ENCODE measurements at places on chromosomes 1 and 21.

DNA sequence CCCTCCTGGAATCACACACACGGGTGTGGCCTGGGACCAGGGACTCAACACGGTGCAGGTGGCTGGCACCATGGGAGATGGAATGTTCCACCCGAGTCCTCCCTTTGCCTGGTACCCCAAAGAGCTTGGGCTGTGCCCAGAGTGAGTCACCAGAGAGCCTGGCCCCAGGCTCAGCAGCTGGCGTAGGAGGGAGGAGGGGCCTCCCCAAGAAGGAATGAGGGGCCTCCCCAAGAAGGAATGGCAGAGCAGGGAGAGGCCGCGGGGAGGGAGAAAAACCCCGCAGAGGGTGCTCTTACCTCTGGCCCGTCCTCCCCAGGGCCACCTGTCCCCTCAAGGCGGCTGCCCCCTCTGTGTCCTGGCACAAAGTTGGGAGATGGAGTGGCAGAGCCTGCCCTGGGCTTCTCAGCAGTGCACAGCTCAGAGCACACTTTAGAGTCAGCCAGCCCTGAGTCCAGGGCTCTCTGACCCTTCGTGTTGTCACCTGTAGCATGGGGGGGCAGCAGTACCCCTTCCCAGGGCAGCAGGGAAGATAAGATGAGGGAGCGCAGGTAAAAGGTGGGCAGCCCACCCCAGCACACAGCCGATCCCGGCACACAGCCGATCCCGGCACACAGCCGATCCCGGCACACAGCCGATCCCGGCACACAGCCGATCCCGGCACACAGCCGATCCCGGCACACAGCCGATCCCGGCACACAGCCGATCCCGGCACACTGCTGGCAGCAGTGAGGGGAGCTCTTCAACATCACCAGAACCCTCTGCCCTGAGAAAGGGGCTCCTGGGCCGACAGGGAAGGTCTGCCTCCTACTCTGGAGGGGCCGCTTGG, 20.2 kb upstream of the KCNAB2 start:
- no peak for DNase-seq

DNA sequence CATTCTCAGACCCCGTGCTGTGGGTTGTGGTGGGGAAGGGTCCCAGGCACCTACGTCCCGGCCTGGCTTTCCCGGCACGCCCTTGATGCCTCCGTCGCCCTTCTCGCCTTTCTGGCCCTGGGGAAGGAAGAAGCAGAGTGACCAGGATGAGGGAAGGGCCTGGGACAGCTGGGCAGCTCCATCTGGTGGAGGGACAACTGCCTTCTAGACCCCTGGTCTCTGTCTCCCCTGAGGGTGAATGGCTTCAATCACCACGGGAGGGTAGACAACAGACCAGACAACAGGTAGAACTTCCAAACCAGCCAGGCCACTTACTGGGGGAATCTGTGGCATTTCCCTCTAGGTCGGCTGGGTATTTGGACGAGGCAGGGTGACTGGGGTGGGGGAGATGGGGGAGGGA, 11.9 kb downstream of the COL16A1 start:
- no peak for DNase-seq

DNA sequence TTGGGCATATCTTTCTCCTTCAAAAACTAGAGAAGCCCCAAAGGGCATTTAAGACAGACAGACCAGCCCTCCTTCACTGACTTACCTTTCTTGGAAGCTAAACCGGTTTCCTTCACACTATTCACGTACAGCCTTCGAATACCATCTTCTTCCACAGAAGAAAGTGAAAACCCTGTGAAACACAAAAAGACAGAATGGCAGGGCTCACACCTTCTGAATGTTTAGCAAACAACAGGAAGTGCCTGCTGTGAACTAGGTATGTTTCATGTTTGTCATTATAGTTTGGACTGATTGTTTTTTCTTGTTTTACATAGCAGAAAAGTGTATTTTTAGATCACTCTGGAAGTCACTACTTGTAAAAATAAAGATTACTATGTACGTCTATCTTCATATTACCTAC, 148.6 kb upstream of the KRTAP19-8 start:
- no peak for DNase-seq

DNA sequence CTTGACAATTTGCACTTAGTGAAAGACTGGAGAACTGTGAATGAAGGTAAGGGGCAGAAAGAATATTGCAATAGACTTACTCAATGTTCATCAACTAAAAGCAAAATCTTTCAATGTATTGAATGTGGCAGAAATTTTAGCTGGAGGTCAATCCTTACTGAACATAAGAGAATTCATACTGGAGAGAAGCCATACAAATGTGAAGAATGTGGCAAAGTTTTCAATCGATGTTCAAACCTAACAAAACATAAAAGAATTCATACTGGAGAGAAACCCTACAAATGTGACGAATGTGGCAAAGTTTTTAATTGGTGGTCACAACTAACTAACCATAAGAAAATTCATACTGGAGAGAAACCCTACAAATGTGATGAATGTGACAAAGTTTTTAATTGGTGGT, 80.7 kb downstream of the JMJD4 start:
- DNase-seq = no peak

DNA sequence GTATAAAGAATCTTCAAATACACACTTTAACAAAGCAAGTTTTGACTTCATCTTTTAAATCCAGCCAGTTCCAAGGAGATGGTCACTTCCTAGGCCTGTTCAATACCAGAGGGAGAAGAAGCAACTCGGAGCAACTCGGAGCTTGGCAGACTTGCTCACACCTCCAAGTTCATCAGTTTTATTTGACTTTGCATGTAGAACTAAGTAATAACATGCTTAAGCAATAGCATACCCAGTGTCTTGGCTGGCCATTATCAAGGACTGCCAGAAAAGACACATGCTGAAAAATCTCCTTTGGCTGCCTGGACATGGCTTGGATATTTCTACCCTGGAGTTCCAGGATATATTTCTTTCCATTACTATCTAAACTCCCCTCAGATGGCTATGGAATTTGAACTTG, 52.6 kb downstream of the GNG12 start:
- no peak for DNase-seq

DNA sequence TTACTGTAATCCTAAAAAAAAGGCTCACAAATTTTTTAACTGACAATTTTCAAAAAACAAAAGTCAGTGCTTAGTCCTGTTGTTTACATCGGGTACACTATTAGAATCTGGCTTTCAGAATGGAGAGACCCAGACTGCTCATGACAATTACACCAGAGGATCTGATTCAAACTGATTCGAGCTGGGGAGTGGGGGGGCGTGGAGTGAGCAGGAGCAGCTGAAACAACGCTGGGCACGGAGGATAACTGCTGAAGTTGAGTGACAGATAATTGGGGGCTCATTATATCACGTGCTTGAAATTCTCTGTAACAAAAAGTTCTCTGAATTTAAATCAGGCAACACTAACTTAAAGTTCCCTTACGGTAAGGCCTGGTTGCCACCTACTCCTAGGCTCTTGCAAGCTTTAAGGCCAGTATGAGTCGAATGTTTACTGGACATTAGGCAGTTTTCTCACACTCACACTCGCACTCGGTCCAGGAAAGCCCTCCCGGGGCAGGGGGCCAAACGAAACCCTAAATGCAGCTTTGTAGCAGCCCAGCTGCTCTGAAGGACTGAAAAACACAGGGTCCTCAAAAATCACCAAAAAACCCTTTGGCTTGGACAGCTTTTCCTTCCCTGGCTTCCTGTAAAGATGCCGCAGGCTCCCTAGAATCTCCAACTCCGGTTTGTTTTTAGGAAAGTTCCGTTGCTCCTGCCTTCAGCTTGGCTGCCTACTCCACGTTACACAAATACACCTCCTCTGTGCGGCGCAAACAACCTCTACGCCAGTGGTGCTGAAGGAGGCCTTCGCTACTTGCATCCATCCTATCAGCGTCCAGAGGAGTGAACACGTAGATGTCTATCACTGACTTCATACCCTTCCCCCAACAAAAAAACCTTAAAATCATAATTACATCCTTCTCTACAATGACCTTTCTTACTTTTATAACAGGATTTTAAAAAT, 42.9 kb downstream of the CAPZB start:
- no peak for DNase-seq

- DNase-seq = no peak
Measured at GRCh38 chr1:168801032-168801745, 72.2 kb upstream of the DPT start.

DNA sequence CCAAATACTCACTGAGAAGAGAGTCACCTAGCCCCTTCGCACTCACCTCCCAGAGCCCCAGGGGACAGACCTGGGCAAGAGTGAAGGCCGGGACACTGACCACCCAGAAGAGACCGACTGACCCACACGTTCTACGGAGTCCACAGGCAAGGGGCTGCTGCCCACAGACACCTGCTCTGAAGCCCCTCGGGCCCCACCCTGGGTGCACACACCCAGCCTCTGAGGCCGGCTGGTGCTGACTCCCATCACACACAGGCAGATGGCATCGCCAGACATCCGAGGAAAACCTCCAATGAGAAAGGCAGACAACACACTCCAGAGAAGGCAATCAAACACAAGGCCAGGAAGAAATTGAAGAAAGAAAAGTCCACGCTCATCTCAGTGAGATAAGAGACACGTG, 22.1 kb downstream of the WDR4 start:
- no peak for DNase-seq

DNA sequence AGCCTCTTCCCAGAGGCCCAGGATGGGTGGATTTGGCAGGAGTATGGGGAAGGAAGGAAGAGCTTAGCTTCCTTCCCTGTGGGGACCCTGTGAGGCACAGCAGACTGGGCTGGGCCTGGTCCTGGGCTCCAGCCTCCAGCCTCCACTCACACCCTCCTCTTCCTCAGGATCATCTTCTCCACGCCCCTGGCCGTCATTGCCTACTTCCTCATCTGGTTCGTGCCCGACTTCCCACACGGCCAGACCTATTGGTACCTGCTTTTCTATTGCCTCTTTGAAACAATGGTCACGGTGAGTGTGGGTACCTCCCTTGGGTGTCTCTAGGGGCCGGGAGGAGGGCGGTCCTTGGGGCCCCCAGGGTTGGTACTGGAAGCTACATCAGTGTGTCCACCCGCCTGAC, 10.1 kb downstream of the MFSD2A start:
- no peak for DNase-seq

GRCh38 chr1:51172811-51173210, 63.3 kb upstream of the RNF11 start:
- no peak for DNase-seq

GRCh38 chr1:31732751-31733289, 29.0 kb upstream of the COL16A1 start:
- DNase-seq = no peak

DNA sequence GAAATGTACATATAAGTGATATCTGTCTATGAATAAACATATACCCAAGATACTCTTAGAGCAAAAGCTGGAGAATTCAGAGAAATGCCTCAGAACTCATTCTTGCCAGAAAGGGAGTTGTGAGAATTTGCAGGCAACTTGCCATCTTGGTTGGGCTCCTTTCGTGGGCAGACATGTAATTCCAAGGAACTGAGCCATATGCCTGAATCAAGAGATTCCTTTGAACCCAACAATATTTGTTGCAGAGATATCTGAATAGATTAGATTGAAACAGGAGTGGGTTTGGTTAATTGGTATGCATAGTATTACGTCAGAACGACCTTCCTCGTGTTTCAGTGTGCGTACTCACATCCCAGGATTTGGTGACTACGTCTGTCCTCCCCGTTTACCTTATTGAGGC, 67.0 kb downstream of the TGFB2 start:
- DNase-seq = no peak

- DNase-seq = no peak
Measured at GRCh38 chr1:29569971-29570634, 333.8 kb downstream of the PTPRU start.

DNA sequence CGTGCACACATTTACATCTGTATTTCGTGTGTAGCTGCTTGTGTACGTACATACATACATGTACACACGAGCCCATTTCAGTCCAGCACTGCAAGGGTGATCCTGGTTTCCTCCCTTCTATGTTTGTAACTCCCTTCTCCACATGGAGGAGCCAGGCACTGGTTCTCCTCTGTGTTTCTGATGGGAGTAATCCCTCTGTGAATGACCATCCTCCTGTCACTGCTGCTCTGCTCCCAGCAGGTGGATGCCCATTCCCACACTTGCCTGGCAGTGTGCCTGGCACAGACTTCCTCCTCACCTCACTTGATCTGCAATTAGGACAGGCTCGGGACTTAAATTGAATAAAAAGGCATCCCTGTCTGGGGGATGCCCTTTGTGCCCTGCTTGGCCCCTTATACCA, 37.1 kb downstream of the TRAPPC10 start:
- DNase-seq = no peak

All from NCI-H524 treated with DMSO at 0.1 percent for 48 hours (cell line).